ENCODE measurements at places on chromosomes 6 and 20.

GRCh38 chr6:137493218-137494038, 766 bp downstream of the OLIG3 start:
- peak; percentile 7 for DNase-seq

- DNase-seq: no peak
Observed at GRCh38 chr6:44399991-44400390, 12.5 kb downstream of the CDC5L start.

GRCh38 chr6:39388606-39389483, 66.3 kb upstream of the KCNK16 start:
- no peak for DNase-seq

- DNase-seq: no peak
Observed at GRCh38 chr20:32034581-32035425, 17.2 kb upstream of the HCK start.

DNA sequence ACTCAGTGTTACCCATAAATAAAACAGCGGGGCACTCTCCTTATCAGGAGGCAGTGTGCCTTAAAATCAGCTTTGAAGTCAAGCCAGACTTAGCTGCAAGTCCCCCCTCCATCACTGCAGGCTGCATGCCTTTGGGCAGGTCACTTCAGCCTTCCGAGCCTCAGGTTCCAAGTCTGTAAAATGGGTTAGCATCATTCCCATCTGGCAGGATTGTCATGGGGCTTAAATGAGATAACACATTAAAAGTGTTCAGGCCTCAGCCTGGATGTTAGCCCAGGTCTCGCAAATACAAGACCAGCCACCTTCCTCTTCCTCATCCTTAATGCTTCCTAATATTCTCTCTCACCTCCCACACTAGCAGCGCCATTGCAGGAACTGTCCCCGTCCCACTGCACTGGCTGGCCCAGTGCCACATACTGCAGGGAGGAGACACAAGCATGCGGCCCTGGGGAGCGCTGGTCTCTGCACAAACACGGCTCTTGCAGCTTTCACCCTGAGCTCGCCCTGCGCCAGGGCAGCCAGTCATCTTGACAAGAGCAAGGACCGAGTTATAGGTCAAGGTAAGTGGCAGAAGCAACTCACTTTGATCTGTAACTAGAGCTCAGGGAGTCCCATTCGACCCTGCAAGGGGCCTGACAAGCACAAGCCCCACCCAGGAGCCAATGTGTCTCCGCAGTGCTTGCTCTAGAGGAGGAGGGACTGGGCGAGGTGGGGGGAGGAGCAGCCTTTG, 564.6 kb upstream of the AGPAT4 start:
- no peak for DNase-seq

- no peak for DNase-seq
Observed at GRCh38 chr20:51379601-51380341, 162.7 kb downstream of the NFATC2 start.

- DNase-seq: no peak
Observed at GRCh38 chr6:4371207-4371921, 236.0 kb upstream of the ECI2 start.

DNA sequence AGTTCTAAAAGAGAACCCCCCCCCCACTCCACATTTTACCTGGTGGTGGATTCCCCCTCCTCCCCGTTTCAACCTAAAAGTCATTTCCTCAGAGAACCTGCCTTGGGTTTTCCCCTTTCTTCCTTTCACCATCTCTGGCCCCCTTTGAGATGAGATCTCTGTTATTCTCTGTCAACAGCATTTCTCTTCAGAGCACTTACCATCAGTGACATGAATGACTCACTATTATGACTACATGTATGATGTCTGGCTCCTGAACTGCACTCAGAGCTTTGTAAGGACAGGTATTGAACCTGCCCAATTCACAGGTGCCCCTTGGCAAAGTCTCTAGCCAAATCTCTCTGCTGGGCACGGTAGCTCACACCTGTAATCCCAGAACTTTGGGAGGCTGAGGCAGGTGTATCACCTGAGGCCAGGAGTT, 61.4 kb upstream of the JARID2 start:
- no peak for DNase-seq

Data from NCI-H187 (cell line).